ENCODE measurements at places on chromosomes 3 and 15. TPM values are rescaled to one million over a fixed set of nuclear protein-coding genes. Genes with fewer than 3 reads are reported as not detected.

DNA sequence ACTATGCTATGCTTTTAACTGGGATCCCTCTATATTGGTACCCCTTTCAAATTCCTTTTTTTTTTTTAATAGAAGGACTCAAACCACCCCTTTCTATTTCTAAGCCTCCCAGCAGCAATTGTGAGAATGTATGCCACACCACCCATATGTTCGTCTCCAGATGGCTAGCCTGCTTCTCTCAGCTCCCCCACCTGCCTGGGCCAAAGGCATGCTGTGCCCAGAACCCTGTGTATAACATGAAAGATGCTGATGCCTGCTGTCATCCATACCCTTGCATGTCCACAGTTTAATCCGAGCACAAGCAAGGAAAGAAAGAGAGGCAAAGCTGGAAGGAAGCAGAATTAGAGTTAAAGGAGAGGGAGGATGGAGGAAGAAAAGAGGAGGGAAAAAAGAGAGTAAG is 159.5 kb upstream of the CNTN6 start:
- no peak for DNase-seq
- no peak overlapping the region for H3K4me3 ChIP-seq
- no peaks in the 10 kb centered on the region for H3K36me3 ChIP-seq

DNA sequence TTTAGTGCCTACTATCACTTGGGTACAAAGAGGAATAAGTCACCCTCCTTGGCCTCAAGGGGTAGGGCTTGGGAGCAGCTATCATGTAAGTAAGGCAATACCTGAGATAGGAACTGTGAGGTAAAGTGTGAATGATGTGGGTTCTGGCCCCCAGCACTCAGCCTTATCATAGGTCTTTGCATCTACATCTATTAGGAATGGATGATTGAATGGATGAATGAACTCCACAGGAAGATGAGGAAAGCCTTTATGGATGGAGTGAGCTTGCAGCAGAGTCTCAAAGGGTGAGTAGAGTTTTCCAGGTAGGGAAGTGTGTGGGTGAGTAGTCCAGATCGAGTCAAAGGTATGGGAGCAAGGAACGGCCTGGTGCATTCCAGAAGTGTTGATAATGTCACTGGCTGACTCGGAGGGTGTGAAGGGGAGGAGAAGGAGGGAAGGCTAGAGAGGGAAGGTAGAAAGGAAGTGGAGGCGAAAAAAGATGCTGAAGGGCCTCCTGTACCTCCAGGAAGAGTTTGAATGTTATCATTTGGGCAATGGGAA is 13.1 kb upstream of the ABHD2 start:
- no peak overlapping the region for H3K27ac ChIP-seq
- H3K36me3 ChIP-seq: no peaks in the 10 kb centered on the region
- no peaks in the 10 kb centered on the region for H3K4me1 ChIP-seq
- no peak overlapping the region for H3K4me3 ChIP-seq
- DNase-seq: no peak
- H3K27me3 ChIP-seq: no peaks in the 10 kb centered on the region

Gene WWTR1
- 46.2 TPM for total RNA-seq

GRCh38 chr3:149990423-149990948 is 19.8 kb upstream of the PFN2 start:
- H3K27me3 ChIP-seq: no peaks in the 10 kb centered on the region
- no peak overlapping the region for H3K27ac ChIP-seq
- no peaks in the 10 kb centered on the region for H3K36me3 ChIP-seq
- no peaks in the 10 kb centered on the region for H3K4me1 ChIP-seq
- H3K4me3 ChIP-seq: no peak overlapping the region

Gene MKRN3
- 0.26 TPM for total RNA-seq

DNA sequence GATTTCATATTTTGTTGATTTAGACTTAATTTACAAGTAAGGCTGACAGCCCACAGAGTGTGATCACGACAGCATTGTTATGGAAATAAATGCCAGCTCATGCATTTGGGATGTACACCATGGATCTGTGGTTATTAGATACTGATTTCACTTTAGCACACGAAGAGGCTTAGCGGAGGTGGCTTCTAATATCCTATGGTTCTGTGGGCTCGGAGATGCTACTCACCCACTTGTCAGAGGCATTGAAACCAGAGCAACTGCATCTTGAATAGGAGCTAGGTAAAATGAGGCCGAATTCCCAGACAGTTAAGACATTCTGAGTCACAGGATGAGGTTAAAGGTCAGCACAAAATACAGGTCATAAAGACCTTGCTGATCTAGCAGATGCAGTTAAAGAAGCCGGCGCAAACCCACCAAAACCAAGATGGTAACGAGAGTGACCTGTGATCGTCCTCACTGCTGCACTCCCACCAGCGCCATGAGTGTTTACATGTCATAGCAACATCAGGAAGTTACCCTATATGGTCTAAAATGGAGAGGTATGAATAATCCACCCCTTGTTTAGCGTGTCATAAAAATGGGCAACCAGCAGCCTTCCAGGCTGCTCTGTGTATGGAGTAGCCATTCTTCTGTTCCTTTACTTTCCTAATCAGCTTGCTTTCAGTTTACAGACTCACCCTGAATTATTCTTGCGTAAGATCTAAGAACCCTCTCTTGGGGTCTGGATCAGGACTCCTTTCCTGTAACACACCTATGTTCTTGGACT is 117.5 kb downstream of the PGPEP1L start:
- no peaks in the 10 kb centered on the region for H3K36me3 ChIP-seq
- no peaks in the 10 kb centered on the region for H3K27me3 ChIP-seq
- no peak overlapping the region for H3K27ac ChIP-seq
- no peaks in the 10 kb centered on the region for H3K4me1 ChIP-seq

- H3K27me3 ChIP-seq: no peaks in the 10 kb centered on the region
- H3K4me3 ChIP-seq: no peak overlapping the region
- H3K27ac ChIP-seq: no peak overlapping the region
Measured at GRCh38 chr3:9340472-9340902, 22.4 kb upstream of the THUMPD3 start.

DNA sequence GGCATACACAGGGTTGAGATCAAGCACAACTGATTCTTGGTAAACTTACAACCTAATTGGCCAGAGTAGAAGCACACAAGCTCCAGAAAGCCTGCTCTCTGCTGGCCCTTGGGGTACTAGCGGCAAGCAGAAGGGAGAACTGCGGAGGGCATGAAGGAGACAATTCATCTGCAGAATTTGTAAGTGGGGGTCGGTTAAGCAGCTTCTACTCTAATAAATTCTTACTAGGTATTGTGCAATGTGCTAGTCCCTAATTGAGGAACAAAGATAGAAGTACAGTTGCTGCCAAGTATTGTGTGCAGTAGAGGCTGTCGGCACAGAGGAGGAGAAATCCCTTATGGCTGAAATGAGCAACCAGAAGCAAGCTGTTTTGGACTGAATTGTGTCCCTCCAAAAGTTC is 91.2 kb upstream of the VEPH1 start:
- no peaks in the 10 kb centered on the region for H3K27me3 ChIP-seq
- no peaks in the 10 kb centered on the region for H3K4me1 ChIP-seq
- no peak for DNase-seq
- H3K4me3 ChIP-seq: no peak overlapping the region

DNA sequence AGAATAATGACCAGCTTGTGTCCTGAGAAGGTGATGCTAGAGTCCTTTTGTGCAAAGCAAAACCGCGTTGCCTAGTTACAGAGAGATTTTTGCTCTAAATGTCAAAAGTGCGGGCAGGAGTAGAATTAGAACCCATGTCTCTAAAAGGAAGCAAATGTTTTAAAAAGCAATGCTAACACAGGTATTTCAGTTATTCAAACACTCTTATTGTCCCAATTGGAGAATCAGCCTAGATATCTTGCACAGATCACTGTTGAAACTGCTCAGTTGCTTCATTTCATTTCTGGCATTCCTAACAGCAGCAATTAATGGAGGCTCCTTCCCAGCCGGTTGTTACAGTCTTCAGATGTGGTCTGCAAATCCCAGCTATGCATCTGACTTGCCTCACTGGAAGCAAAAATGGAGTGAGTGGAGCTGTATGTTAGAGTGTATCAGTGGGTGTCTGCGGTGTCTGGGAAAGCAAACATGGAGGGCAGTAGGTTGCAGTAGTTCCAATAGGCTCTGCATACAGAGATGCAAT is 55.6 kb upstream of the SEMA6D start:
- no peaks in the 10 kb centered on the region for H3K4me1 ChIP-seq
- DNase-seq: no peak
- no peak overlapping the region for H3K27ac ChIP-seq
- no peaks in the 10 kb centered on the region for H3K36me3 ChIP-seq
- H3K4me3 ChIP-seq: no peak overlapping the region

- H3K4me1 ChIP-seq: peaks cover 5% of the 10 kb centered on the region
- H3K4me3 ChIP-seq: no peak overlapping the region
- DNase-seq: no peak
- no peaks in the 10 kb centered on the region for H3K36me3 ChIP-seq
- H3K27me3 ChIP-seq: no peaks in the 10 kb centered on the region
Measured at GRCh38 chr3:4889896-4890295, 89.3 kb upstream of the BHLHE40 start.

Gene THSD4
- total RNA-seq: 16.1 TPM
